ENCODE measurements at places on chromosomes 1 and 21. TPM values are rescaled to one million over a fixed set of nuclear protein-coding genes. Genes with fewer than 3 reads are reported as not detected.

FBXO44 gene
- total RNA-seq = 43.6 TPM

DNA sequence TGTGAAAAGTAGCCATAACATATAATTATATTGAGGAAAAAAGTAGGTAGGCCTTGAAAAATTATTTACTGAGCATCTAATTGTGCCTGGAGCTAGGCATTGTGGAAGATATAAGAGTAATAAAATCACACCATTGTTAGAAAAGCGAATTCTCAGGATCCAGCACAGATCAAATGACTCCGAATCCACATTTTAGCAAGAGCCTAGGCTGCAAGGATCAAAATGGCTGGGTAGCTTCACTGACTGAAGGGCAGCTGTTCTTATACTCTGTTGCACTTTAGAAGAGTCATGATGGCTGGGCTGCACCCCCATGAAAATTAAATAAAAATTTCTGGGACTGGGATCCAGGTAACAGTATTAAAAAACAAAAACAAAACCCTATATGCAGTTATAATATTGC is 67.6 kb upstream of the HMCN1 start:
- no peak for DNase-seq

RLF gene
- total RNA-seq = 16.5 TPM

LRRC38 gene
- not detected for total RNA-seq

- no peak for DNase-seq
Measured at GRCh38 chr1:6097824-6098223, 52.1 kb downstream of the KCNAB2 start.

LCE2C gene
- not detected for total RNA-seq

GRCh38 chr1:7313826-7314225 is 457.3 kb upstream of the VAMP3 start:
- DNase-seq = no peak
